ENCODE measurements at places on chromosomes 1 and 21.

- no peak for DNase-seq
Measured at GRCh38 chr1:245678860-245679411, 524.2 kb downstream of the KIF26B start.

DNA sequence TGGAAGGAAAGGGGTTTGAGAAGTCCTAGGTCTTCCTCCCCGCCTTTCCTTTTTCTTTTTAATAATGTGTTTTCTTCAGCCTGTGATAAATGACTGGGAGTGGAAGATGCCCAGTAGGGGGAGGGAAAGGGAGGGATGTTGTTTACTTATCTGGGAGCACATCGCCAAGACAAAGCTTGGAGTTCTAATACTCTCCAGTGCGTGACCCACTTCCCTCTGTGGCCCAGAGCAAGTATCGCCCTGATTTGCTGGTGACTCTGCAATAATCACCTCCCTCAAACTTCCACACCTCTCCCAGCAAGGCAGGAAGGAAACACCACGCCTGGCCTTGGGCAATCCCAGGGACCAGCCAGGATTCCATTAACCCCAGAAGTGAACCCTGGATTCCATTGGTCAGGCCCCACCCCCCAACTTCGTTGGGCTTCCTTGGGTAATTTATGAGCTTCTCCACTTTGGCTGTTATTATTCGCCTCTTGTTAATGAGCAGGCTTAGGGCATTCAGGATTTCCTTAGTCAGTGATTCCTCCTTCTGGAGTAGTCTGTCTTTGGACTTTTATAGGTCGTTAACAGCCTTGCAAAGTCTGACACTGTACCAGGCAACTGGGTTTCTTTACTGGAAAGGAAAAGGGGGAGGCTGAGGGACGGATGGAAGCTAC, 24.3 kb upstream of the GRHL3 start:
- no peak for DNase-seq

GRCh38 chr1:212686591-212686990, 13.0 kb downstream of the BATF3 start:
- DNase-seq, result no peak

DNA sequence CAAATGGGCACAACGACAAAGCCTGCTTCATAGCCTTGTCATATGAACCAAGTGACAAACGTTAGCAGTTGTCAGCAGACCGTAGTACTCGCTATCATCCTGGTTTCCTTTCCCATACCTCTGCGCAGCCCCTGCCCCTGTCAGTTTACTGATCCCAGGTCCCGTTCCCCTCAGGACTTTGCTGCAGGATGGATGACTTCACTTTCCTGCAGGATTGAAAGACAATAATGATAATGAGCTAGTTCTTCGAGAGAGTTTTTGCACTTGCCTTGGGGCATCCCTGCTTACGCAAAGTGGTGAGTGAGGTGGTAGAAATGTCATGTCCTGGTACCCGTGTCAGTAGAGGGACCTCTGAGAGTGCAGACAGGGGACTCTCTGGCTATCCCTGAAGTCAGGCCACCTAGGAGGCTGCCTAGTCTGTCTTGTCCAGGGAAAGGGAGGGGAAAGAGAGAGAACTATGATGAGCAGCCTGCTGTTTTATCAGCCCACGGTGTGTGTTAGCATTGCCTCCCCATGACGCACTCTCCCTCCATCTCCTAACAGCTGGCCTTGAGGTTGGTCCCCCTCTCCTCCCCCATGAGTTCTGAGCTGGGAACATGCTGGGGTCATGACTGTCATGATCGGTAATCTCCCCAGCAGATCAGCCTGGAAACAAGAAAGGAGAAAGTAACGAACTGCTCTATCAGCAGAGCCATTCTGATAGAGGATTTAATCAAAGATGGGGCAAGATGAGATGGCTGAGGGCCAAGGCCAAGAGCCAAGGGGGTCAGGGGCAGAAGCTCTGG, 53.7 kb downstream of the ELK4 start:
- DNase-seq, result no peak

- DNase-seq, result no peak
Measured at GRCh38 chr1:32806910-32807523, 10.1 kb downstream of the YARS1 start.

DNA sequence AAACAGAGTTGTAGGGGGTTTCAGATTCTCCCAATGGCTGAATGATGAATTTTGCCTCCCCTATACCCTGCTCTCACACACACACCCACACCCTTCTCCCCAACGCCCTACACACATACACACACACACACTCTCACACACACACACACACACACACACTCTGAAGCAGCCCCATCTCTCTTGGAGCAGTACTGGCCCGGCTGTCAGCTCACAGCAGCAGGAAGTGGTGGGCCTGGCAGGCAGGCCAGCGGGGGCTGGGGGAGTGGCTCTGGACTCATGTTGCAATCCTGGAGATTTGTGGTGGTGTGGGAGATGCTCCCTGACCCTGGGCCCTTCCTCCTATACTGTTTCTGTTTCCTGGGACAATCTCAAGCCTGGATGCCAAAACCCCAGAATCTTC, 2.2 kb downstream of the IKBKE start:
- peak; percentile 72 for DNase-seq

GRCh38 chr1:23394684-23395083, 25.0 kb upstream of the ZNF436 start:
- DNase-seq, result peak; percentile 86

DNA sequence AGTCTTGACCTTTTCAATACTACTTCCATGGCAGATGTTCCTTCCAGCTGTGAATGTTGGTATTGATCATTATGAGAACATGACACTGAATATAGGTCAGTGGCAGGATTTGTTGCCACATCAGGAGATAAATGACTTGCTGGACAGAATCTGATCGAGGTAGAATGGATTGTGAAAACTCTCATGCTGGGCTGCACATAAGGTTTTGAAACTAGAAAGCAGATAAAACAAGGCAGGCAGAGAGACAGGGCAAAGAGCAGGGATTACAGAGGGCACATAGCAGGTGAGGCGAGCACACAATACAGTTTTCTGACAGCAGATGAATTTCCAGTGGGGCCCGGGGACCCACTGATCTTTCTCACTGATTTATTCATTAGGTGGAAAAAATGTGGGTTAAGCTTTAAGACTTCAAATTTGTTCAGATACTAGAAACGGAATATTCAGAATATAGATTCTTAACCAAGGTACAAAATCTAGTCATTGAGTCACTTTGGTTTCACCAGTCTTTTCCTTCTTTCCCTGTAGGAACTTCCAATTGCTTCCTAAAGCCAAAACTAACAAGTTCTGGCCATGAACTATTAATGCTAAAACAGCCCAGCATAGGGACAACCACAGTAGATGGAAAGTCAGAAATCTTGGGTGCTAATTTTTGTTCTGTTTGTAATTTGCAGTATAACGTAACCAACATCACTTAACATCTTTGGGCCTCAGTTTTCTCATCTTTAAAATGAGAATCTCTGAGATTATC, 296.0 kb upstream of the PTBP2 start:
- DNase-seq, result no peak

- DNase-seq, result peak; percentile 93
Measured at GRCh38 chr21:26840912-26841311, 4.3 kb downstream of the ADAMTS1 start.

GRCh38 chr1:150999051-150999674, 7.5 kb downstream of the MINDY1 start:
- peak; percentile 35 for DNase-seq

Data from fibroblast of skin of scalp (primary cell).